ENCODE measurements at places on chromosomes 12 and 14.

- no peak for DNase-seq
Measured at GRCh38 chr12:45655743-45656142, 73.8 kb upstream of the ARID2 start.

GRCh38 chr14:64196814-64197411 lies 97.3 kb downstream of the ESR2 start:
- no peak for DNase-seq

DNA sequence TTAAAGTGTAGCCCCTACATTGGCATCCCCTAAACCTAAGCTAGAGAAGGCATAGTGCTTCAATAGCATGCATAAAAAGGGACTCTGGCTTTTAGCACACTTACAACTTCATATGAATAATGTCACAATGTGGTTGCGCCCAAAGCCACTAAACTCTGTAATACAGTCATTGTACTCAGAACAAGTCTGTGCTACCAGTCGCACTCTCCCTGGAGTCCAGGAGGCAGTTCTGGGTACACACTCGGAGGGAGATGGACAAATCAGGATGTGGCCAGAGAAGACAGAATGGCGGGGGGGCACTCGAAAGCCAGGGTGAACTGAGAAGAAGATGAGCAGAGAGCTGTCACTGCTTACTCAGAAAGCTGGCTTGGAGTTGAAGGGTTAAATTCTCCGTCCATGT lies 10.6 kb downstream of the SAMD4A start:
- DNase-seq: no peak

- DNase-seq: no peak
Measured at GRCh38 chr14:96205059-96205977, 679 bp downstream of the BDKRB2 start.

- peak; percentile 17 for DNase-seq
Measured at GRCh38 chr12:63844391-63845341, at the start of gene SRGAP1. Gene SRGAP1, plus strand, starts transcription at chr12:63844700. Its CDS starts 117 bp downstream, at chr12:63844817.

DNA sequence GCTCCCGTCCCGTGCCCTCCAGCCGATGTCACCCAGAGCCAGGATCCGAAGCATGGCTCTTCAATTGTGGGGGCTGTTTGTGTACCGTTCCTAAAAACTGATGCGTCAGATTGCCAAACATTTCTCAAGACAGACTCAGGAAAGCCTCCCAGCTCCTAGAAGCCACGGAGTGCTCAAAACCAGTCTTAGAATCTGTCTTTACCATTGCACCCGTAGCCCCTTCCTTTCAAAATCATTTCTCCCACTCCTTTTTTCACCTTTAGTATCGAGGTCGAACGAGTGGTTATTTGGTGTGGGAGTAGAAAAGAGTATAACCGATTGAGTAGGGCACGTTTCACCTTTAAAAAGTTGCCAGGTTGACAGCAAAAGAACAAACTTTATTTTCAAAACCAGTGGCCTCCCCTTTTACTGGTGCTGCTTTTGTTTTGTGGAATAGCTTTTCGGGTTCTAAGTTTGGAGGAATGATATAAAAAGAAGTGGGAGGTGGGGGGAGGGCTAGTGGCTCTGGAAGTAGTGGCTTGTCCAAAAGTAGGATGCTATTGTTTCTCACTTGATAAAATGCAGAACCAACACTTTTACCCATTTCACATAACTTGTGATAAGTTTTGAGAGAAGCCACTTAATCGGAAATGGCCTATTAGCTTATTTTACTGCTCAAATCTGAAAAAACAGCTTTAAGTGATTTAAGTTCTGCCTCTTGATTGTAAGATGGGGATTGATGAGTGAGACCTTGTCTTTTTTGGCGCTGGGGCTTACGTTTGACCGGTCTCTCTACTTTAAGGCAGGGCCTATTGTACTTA lies 803 bp downstream of the STK38L start:
- no peak for DNase-seq

DNA sequence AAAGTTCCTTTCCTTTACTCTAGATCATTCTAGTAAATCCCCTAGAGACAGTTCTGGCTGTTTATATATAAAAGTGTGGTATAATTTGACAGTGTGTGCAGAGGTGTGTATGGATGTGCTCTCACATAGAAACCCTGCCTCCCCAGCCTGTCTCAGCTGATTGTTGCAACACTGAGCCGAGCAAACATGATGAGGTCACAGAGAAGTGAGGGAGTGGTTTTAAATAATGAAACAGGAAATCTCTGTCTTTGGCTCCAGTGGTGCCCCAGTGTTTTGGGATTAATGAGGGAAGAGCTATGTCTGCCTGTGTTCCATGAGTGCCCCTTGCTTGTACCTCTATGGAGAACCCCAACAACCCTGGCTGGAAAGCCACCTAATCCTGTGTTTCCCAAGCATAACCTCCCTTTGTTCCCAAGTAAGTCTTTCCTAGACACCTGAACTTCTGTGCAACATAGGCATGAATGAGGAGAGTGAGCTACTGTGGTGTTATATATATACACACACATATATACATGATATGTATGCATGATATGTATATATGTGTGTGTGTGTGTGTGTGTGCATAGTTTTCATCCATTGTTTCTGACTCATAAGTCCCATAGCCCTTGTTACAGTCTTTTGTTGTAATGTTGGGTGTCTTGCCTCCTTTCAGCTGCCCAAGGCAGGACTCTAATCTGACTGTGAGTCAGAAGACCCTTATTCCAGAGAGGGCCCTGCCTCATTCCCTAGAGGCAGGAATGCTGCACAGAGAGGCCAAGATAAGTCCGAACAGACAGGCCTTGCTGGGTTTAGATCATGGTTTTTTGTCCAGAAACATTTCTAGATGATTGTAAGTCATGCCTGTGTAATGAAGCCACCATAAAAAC lies 18.0 kb downstream of the TRAF3 start:
- peak; percentile 70 for DNase-seq

GRCh38 chr12:2507814-2508213 lies 287.0 kb upstream of the FKBP4 start:
- DNase-seq: no peak

GRCh38 chr14:97866195-97866594 lies 1069.0 kb downstream of the VRK1 start:
- no peak for DNase-seq

- peak; percentile 59 for DNase-seq
Measured at GRCh38 chr14:71932229-71932981, at the start of gene RGS6. Gene RGS6, plus strand, starts transcription at chr14:71932429.
